ENCODE measurements at places on chromosomes 5 and 9.

GRCh38 chr9:123201083-123201482 lies 67.3 kb downstream of the STRBP start:
- DNase-seq = no peak

DNA sequence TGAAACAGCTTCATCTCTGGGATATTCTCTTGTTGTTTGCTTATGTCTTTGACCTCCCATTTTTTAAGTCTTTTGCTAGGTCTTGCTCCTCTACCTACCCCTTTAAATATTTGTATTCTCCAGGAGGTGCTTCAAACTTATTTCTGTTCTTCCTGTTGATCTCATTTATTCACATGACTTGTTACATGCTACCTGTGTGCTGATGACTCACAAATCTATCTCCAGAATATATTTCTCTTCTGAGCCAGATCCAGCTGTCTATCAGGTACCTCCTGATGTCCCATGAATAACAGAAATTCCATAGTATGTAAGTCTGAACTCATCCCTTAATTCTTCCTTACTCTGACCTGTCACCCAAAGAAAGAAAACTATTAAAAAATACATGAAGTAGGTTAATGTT lies 11.0 kb downstream of the NIPBL start:
- no peak for DNase-seq

- peak; percentile 17 for DNase-seq
Measured at GRCh38 chr5:50667023-50667652, 701 bp downstream of the PARP8 start.

DNA sequence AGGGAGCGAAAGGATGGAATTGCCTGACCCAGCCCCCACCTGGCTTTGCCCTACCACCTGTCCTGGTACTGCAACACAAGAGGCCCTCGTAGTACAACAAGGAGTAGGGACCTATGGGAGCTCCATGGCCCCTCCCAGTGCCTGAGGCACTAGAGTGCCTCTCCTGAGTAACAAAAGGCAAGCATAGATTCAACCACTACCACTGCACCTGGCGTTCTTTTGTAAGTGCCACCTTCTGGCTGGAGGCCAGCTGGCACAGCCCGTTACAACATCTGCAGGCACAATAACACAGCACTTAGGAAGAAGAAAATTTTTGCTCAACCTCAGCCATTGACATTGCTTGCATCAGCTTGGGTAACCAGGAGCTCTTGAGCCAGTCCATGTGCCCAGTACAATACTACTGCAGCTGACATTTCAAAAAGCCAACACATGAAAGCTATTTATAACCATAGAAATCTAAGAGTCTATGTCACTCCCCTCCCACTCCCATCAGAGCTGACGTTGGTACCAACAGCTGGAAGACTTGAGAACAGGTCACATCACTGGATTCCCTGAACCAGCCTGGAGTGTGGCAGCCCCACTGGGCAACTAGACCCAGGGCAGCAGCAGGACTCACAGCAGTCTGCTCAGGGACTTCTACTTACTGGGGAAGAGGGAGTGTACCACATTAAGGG lies 17.7 kb upstream of the FAM174A start:
- DNase-seq = no peak

DNA sequence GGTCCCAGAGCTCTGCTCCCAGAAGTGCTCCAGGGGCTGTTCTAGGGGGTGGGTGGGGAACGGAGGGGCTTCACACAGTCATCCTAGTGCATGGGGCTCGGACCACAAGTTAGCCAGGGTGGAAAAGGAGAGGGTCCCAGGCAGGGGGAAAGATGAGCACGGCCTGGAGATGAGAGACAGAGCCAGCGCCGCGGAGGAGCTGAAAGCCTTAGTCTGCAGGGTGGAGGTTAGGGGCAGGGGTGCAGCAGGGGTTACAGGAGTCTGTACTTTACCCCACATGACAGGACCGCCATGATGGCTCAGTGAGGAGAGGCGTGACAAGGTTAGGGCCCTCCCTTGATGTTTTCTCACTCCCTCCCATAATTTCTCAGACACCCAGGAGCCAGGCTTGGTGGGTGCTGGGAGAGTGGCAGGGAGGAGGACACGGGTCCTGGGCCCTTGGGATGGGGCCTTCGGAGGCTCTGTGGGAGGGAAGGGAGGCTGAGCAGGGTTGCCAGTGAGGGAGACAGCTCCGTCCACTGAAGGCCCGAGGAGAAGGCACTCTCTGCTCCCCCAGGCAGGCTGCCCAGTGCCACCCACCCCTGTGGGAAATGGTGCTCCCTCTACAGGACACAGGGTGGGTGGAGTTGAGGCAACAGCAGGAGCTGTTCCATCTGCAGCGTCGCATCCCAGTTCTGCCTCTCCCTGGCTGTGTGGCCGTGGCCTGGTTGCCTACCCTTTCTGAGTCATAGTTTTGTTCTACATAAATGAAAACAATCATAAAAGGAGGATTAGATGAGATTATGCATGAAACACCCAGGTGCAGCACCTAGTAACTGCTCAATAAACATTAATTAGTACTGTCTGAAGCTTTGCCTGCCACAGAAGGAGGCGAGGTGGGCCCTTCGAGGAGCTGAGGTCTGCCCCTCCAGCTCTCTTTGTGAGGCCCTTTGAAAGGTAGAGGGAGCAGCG lies 66.2 kb downstream of the NDST1 start:
- DNase-seq = no peak

- no peak for DNase-seq
Measured at GRCh38 chr5:163436515-163436914, 880 bp upstream of the CCNG1 start.

GRCh38 chr5:126198531-126198930 lies 224.7 kb upstream of the GRAMD2B start:
- DNase-seq = no peak

DNA sequence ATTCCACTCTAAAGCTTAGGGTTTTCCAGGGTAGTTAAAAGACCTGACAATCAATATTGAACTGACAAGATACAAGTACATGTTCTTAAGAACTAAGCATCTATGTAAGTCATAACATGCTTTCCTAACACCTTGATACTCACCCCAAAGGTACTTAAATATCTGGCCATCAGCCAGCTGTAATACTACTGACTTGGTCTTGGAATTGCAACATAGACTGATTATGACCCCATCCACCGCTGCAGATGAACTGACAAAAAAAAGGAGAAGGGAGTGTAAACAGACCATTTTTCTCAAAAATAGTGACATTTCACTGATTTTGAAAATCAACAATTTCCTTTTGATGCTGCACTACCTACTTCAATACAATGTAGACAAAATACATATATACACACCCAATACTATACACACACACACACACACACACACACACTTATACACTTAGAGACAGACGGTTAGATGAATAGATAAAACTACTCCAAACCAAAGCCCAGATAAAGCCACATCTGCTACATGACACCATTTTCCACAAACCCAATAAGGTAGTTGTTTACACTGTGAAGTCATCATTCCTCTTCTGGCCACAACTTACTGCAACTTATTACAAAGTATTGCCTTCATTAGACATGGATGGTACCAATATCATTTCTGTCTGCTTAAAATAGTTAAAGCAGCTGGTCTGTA lies 30.4 kb downstream of the ELP1 start:
- DNase-seq = no peak

DNA sequence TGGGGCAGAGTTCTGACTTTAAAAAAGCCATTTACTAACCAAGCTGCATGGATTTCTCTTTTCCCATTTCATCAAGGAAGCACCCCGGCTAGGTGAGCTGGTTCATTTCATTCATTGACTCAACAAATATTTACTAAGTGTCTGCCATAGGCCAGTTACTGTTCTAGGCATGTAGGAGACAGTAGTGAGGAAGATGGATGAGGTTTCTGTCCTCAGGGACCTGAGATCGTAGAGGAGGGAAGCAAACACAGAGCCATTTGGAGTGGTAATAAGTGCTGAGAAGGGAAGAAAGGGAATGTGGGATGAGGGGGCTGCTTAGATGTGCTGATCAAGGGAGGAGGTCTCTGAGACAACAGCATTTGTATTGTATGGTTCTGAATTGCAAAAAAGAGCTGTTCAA lies 120.4 kb downstream of the C9orf152 start:
- DNase-seq = no peak

- DNase-seq = no peak
Measured at GRCh38 chr5:66417781-66418180, 178.4 kb upstream of the MAST4 start.

GRCh38 chr9:130008538-130008937 lies 34.5 kb downstream of the FNBP1 start:
- DNase-seq = no peak

DNA sequence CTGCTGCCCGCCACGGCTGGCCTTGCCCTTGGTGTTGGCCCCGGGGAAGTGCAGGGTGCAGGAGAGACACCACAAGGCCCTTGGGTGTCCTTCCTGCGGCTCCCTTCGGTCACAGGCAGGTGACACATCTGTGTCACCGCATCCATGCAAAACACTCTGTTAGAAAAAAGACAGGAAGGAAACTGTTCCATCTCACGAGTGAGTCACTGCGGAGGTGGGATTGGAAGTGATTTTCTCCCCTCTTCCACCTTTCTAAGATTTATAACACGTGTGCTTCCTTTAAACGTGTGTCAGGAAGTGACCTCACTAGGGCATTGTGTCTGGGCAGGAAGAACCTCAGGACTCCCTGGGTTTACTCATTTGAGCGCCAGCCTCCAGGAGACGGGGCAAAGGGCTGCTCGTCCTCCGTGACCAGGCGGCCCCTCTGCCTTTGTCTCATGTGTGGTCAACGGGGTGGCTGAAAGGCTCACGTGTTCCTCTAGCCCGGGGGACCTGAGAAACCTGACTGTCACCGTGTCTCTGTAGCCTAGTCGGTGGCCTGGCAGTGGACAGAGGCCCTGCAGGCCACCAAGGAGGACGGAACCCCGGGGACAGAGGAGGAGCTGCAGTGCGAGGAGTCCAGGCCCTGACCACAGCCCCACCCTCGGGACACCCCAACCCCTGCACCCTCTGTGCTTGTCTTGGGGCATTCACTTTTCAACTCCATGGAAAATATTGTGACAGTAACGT lies 4.9 kb upstream of the LCN1 start:
- DNase-seq = no peak

DNA sequence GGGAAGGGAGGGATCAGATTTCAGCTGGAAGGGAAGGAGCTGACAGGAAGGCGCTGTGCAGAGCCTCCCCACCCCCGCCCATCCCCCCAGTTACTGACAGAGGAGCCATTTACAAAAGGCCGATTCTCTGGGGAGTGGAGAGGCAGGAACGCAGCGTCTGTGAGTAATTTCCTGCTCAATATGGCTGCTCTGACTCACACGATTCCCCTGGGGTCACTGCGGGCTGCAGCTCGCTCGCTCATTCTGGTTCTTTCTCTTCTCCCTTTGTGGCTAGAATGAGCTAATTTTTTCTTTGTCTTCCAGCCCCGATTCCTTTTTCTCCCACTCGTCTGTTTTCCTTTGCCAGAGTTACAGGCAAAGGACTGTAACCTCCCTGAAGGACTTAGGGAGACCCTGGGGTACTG lies 28.8 kb downstream of the PTPA start:
- DNase-seq = peak; percentile 95
